Ascending aorta (tissue), 2 donors: ENCODE measurements at places on chromosomes 3 and 15.

DNA sequence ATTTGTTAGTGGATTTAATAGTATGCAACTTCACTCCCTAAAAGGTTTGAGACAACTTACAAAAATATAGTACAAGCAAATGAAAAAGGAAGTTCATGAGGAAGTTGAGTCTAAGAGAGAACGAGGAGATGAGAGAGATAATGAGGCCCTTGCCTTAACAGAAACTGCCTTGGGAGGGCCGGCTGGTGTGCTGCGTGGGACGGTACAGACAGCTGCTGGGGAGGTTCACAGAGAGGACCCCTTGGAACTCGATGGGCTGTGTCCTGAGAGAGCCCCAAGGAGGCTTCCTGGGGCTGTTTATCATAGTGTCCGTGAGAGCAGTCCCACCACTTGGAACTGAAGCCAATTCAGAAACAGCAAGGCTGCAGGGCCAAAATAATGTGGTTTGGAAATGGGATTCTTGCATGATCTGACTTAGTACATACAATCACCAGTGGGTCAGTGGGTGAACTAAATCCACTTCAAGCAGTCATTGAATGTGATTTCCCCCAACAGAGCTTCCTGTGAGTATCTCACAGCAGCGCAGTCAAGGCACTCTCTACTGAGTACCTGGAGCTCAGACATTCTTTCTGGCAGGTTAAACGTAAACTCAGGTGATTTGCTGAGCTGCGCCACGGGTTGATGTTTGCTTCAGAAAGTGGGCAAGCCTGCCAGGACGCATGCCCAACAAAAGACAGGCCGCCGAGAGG, 90.8 kb downstream of the CRTC3 start:
- no peaks in the 10 kb centered on the region for H3K4me1 ChIP-seq
- no peak overlapping the region for H3K4me3 ChIP-seq
- H3K27me3 ChIP-seq, result no peaks in the 10 kb centered on the region
- peaks cover 50% of the 10 kb centered on the region for H3K36me3 ChIP-seq
- H3K27ac ChIP-seq, result no peak overlapping the region

DNA sequence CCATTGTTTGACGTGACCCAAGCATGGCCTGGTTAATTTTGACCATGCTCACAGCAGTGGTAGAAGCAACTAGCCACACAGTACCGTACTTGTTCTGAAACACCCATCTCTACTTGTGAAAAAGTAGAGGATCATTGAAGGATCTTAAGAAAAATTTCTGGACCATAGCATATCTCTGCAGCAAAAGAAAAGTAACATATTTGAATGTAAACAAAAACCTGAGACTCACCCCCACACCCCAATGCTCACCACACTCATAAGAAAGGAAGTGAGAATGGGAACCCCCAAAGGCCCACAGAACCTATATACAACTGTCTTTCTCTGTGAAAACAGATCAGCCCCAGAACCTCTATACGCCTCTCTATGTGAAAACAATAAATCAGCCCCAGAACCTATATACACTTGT, 33.8 kb upstream of the TFRC start:
- no peak for DNase-seq
- no peaks in the 10 kb centered on the region for H3K27me3 ChIP-seq
- no peak overlapping the region for H3K27ac ChIP-seq
- H3K4me3 ChIP-seq, result no peak overlapping the region

DNA sequence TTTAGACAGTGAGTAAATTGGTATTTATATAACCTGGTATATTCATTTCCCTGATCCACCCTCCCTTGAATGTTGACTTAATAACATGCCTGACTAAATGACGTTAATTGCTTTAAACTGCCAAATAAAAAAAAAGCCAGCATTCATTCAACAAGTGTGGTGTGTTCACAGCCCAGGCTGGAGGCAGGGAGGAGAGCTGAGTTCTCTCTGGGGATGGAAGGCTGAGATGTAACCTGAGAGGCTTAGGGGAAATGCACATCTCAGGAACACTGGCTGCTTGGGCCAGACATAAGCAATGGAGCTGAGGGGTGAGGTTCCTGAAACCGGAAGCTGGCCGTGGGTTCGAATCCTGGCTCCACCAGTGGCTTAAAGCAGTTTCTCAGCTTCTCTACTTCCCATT, 17.3 kb downstream of the CACNA2D3 start:
- DNase-seq, result no peak
- H3K27ac ChIP-seq, result no peak overlapping the region
- H3K27me3 ChIP-seq, result no peaks in the 10 kb centered on the region
- H3K4me1 ChIP-seq, result no peaks in the 10 kb centered on the region
- H3K36me3 ChIP-seq, result no peaks in the 10 kb centered on the region

DNA sequence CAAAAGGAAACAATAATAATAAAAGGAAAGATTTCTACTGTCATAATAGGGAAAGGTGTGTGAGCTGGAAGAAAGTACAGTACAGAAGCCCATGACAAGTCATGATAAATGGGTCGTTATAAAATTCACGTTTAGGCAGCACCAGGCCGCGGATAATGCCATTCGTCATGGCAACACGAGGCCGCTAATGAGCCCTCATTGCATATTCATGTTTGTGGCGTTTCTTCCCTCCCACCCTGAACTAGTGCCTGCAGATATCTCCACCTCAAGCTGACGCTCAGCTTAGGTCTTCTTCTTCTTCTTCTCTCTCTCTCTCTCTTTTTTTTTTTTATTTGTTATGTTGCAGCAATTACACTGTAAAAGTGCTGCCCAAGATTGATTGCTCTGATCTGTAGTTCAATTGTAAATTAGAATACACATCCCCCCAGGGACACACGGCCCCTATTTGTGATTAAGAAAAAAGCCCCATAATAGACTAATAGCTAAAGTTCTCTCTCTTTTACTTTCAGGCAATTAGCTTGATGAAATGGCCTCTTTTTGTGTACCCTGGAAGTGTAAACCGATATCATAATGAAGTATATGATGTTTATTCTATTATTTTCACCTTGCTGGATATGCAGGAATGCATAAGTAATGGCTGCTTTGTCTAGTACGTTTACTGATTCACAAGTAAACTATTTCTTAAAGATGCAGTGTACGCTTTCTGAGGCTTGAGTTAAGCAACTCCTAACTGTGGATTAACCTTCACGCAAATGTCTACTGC, 61.9 kb upstream of the NR2F2 start:
- H3K36me3 ChIP-seq, result no peaks in the 10 kb centered on the region
- no peak for DNase-seq
- no peaks in the 10 kb centered on the region for H3K4me1 ChIP-seq
- no peaks in the 10 kb centered on the region for H3K27me3 ChIP-seq
- H3K27ac ChIP-seq, result no peak overlapping the region

DNA sequence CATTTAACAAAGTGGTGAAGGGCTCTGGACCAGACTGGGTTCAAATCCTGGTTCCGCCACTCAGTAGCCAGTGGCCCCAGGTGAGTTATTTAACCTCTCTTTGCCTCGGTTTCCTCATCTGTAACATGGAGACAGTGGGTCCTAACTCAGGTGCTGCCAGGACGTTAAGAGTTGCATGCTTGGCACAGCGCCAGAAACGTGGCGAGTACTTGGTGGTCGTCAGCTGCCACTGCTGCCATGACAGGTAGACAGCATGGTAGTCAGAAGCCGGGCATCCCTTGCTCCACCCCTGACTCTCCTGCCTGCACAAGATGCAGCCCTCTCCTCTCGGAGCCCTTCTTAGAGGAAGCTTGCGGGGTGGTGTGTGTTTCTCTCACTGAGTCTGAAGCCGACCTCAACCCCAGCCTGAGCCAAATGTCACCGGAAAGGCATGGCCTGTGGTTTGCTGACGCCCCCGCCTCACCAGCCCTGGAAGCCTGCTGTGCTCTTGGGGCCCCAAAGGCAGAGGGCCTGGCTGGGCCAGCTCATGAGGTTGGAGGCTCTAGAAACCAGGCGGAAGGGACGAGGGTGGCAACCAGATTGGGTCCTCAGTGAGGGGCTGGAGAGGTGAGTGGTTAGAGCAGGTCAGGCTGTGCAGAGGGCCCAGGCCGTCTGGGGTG, 160.8 kb upstream of the TLE3 start:
- peaks cover 7% of the 10 kb centered on the region for H3K4me1 ChIP-seq
- no peaks in the 10 kb centered on the region for H3K36me3 ChIP-seq
- no peaks in the 10 kb centered on the region for H3K27me3 ChIP-seq
- H3K4me3 ChIP-seq, result no peak overlapping the region
- no peak overlapping the region for H3K27ac ChIP-seq
- no peak for DNase-seq

- H3K36me3 ChIP-seq, result no peaks in the 10 kb centered on the region
- DNase-seq, result no peak
- no peaks in the 10 kb centered on the region for H3K27me3 ChIP-seq
- no peak overlapping the region for H3K27ac ChIP-seq
- no peak overlapping the region for H3K4me3 ChIP-seq
Measured at GRCh38 chr3:64861684-64862083, 173.9 kb upstream of the ADAMTS9 start.

- no peaks in the 10 kb centered on the region for H3K36me3 ChIP-seq
- no peak for DNase-seq
- H3K4me1 ChIP-seq, result no peaks in the 10 kb centered on the region
- H3K27ac ChIP-seq, result no peak overlapping the region
Measured at GRCh38 chr3:65342084-65342683, 654.4 kb upstream of the ADAMTS9 start.

- H3K4me1 ChIP-seq, result no peaks in the 10 kb centered on the region
- no peak overlapping the region for H3K27ac ChIP-seq
- no peak for DNase-seq
- no peaks in the 10 kb centered on the region for H3K27me3 ChIP-seq
- no peak overlapping the region for H3K4me3 ChIP-seq
- peaks cover 12% of the 10 kb centered on the region for H3K36me3 ChIP-seq
Measured at GRCh38 chr15:52306270-52306669, 10.7 kb upstream of the MYO5C start.

- H3K4me1 ChIP-seq, result no peaks in the 10 kb centered on the region
- no peak overlapping the region for H3K27ac ChIP-seq
- no peak for DNase-seq
- H3K4me3 ChIP-seq, result no peak overlapping the region
- no peaks in the 10 kb centered on the region for H3K36me3 ChIP-seq
- H3K27me3 ChIP-seq, result no peaks in the 10 kb centered on the region
Measured at GRCh38 chr3:7144697-7145308, 283.9 kb downstream of the GRM7 start.

GRCh38 chr3:41207355-41207754, 8.1 kb downstream of the CTNNB1 start:
- H3K4me1 ChIP-seq, result no peaks in the 10 kb centered on the region
- DNase-seq, result no peak
- no peak overlapping the region for H3K4me3 ChIP-seq
- no peak overlapping the region for H3K27ac ChIP-seq
- H3K27me3 ChIP-seq, result no peaks in the 10 kb centered on the region
- no peaks in the 10 kb centered on the region for H3K36me3 ChIP-seq

- no peak overlapping the region for H3K27ac ChIP-seq
- no peak overlapping the region for H3K4me3 ChIP-seq
- peaks cover 13% of the 10 kb centered on the region for H3K36me3 ChIP-seq
- DNase-seq, result no peak
- no peaks in the 10 kb centered on the region for H3K4me1 ChIP-seq
Measured at GRCh38 chr3:47645551-47645950, 66.9 kb upstream of the CSPG5 start.

DNA sequence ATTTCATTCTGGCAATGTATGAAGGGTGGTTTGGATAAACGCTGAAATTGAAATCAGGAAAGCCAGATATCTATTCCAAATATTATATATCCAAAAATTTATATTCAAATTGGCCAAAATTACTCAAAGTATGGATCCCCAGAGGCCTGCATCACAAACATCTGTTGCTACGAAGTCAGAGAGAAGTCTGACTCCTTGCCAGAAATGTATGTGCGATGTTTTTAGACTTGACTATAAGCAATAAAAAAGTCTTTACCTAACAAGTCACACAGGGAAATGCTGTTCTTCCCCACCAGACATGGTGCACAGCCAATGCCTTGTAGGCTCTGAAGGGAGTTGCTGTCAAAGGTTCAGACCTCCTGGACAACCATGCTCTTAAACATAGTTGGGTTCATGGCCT, 533.1 kb downstream of the OTOL1 start:
- no peaks in the 10 kb centered on the region for H3K27me3 ChIP-seq
- no peak overlapping the region for H3K4me3 ChIP-seq
- H3K4me1 ChIP-seq, result no peaks in the 10 kb centered on the region
- H3K36me3 ChIP-seq, result no peaks in the 10 kb centered on the region

- DNase-seq, result no peak
- H3K27ac ChIP-seq, result no peak overlapping the region
- no peaks in the 10 kb centered on the region for H3K4me1 ChIP-seq
- H3K36me3 ChIP-seq, result peaks cover 12% of the 10 kb centered on the region
Measured at GRCh38 chr15:85063522-85064079, 81.9 kb downstream of the PDE8A start.

DNA sequence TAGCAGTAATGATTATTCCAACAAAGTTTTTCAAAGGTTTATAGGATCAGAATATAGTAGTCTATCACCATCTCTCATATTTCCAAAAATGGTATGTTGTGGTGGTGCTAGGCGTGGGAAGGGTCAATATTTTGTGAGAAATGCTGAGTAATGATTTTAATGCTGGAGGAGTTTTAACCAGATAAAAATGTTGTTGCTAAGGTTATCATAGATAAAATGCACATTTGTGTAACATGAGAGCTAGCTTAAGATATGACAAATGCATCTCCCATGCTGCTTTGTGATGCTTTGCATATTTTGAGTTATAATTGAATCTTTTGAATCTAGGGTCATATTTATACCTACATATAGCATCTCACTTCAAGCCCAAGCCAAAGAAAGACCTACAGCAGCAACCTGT, 103.9 kb upstream of the ROBO1 start:
- H3K36me3 ChIP-seq, result no peaks in the 10 kb centered on the region
- H3K4me3 ChIP-seq, result no peak overlapping the region
- no peak for DNase-seq

GRCh38 chr15:95620934-95621579, 709.4 kb upstream of the NR2F2 start:
- H3K27ac ChIP-seq, result peak overlapping the region; percentile 21
- no peaks in the 10 kb centered on the region for H3K27me3 ChIP-seq
- DNase-seq, result no peak
- H3K4me3 ChIP-seq, result no peak overlapping the region
- H3K36me3 ChIP-seq, result no peaks in the 10 kb centered on the region

- DNase-seq, result no peak
- no peaks in the 10 kb centered on the region for H3K27me3 ChIP-seq
- no peaks in the 10 kb centered on the region for H3K4me1 ChIP-seq
- H3K36me3 ChIP-seq, result no peaks in the 10 kb centered on the region
- H3K4me3 ChIP-seq, result no peak overlapping the region
Measured at GRCh38 chr3:183411216-183411922, 17.1 kb downstream of the MCF2L2 start.
